Left hindlimb (tissue), 1 donor: ENCODE measurements at places on chromosomes 7 and 10.

- DNase-seq, result no peak
These were observed 274.8 kb downstream of the PTPRN2 start for GRCh38 chr7:158312789-158313188.

- no peak for DNase-seq
These were observed 3.2 kb upstream of the DGKB start for GRCh38 chr7:14905764-14906163.

DNA sequence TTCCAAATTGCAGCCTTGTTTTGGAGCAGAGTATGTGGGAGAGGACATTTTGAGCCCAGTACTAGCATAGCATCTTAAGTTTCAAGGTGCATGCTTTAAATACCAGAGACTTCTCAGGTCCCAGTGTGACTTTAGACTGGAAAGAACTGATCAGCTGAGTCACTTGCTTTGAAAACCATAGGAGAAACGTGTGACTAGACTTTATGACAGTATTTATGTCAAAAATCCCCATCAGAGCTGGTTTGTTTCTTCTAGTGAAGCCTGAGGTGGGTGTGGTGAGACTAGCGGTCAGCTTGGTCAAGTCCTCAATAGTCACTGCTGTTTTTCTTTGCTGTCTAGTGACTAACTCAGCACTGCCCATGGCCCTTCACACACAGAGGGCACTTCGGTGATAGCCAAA, 724.2 kb downstream of the GATA3 start:
- DNase-seq, result no peak

DNA sequence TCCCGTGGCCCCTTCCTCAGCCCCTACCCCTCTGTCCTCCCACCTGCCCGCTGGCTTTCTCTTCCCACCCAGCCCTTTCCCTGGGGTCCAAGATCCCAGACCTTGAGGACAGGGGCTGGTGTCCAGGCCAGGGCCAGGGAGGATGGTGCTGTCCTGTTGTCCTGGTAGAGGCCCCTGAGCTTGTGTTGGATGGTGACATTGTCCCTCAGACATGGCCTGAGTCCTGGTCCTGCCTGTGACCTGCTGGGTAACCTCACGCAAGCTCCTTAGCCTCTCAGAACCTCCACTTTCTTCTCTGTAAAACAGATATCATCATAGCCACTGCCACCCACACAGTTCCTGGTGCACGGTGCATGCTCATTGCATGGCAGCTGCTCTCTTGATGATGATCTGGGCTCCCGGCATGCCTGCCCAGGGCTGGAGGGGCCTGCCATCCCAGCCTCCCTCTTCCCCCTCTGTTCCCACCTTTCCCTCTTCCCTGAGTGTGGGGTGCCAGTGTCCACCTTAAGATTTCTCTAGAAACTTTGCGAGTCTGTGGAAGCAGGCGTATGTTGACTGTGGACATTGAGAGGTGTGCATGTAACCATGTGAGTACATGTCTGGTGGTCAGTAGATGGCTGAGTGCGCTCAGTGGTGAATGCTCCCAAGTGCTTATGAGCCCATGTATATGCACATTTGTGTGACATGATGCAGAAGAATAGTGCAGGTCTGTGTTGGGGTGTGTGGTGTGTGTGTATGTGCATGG, 60.4 kb downstream of the NEURL1 start:
- DNase-seq, result peak; percentile 26

DNA sequence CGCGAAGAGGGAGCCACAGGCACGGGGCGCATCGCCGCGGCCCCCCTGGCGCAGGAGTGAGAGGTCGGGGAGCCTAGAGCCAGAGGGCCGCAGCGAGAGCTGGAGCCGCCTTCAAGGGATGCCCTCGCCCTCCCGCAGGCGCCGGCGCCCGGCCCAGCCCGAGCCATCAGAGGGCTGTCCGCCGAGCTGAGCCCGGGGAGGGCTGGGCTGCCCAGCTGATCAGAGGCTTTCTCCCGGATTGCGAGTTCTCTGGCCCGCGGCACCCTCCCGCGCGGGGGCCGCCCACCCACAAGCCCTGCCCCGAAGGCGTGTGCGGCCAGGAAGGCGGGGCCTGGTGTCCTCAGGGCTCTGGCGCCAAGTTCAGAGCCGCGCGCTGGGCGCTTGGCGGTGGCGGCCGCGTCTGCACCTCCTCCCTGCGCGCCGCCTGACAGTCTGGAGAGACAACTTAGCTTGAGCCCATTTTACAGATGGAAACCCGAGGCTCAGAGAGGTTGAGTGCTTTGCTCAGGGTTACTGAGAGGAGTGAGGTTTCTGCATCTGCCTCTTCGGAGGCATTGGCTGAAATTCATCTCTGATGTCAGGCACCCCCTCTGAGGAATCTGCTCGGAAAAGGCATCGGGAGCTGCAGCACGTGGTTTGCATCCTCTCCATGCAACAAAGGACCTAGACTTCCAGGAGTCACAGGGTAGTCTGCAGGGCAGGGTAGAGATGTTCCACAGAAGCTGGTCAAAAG, 3.8 kb upstream of the ANTXRL start:
- DNase-seq, result peak; percentile 74

- no peak for DNase-seq
These were observed 227.5 kb downstream of the LRMDA start for GRCh38 chr10:75658915-75659314.
